ENCODE measurements at places on chromosomes 3 and 15.

DNA sequence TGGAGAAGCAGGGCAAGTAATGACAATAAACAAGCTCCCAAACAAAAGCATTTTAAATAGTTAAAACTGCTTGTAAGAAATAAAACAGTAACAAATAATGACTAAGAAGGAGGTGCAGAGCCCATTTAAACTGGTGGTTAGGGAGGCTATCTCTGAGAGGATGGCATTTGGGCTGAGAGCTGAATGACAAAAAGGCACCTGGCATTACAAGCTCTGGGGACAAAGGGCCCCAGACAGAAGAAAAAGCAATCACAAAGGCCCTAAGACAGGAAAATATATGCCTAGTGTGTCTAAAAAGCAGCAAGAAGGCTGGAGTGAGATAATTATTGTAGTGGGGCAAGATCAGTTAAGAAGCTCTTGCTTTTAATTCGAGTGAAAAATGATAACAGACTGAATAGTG, 9.6 kb downstream of the TMEM39A start:
- DNase-seq = no peak

DNA sequence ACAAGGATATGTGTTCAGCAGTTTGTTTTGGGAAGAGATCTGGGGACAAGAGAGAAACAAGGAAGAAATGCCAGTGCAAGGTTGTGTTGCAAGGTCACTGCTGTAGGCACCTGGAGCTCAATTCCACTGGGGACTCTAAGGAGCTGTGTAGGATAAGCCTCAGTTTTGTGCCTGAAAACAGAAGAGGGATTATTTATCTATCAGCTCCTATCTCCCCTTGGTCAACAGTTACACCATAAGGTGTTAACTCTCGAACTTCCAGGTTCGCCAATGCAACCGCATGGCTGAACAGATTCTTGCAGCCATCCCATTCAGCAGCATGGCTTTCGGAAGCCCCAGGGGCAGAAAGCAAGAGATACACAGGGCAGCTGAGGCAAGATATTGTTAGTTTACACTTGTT, 41.6 kb upstream of the CNOT10 start:
- no peak for DNase-seq

DNA sequence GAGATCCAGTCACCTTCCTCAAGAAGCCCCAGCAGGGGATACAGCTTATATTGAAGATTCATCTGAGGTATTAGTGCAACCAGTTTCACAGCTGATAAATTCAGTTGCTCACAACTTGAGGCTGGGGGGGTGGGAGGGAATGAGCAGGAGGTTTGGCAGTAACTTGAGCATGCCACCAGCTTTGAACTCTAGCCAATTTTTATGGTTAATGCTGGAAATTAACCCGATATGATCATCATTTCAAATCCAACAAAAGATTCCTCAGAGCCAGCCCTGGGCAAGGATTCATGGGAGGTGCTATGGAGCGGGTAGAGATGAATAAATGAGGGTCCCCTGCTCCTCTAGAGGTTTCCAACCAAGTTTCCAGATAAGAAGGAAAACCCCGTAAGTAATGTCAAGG, 73.1 kb upstream of the HES1 start:
- DNase-seq = no peak

DNA sequence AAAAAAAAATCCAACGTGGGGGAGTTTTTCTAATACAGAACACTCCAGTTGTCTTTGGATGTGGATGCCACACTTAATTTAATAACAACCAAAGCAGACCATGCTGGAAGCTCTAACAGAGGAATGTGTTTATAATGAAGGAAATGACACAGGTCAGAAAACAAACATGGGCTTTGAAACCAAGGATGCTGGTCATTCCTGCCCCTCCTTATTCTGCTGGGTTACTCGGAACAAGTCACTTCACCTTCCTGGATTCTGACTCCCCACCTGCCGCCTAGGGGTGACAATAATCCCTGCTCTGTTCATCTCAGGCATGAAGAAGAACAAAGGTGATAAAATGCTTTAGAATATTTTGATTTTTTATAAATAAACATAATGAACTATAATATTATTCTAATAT, 240.9 kb upstream of the ADAMTS9 start:
- DNase-seq = no peak

DNA sequence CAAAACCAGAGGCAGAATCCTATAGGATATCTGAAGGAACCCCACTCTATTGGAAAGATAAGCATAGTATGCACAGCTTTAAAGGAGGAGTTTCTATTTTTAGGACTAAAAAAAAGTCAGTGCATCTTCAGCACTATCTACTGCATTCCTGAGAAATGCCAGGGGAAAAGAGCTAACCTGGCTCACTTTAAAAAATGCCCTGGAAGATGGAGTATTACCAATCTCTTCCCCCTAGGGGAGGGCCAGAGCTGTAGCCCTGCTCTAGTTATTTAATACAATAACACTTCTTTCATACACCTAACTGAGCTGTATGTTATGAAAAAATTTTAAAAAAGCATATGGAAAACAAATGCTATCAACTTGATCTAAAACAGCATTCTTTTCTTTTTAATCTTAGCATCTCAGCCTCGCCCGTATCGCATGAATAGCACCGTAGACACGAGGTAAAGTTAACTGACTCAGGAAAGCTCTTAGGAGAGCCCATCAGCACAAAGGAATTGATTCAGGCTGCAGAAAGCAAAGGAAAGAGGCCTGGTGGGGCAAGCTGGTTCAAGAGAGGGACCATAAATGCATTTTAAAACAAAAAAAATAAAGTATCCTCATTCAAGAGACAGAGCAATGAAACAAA, 50.2 kb downstream of the TGM4 start:
- DNase-seq = no peak

DNA sequence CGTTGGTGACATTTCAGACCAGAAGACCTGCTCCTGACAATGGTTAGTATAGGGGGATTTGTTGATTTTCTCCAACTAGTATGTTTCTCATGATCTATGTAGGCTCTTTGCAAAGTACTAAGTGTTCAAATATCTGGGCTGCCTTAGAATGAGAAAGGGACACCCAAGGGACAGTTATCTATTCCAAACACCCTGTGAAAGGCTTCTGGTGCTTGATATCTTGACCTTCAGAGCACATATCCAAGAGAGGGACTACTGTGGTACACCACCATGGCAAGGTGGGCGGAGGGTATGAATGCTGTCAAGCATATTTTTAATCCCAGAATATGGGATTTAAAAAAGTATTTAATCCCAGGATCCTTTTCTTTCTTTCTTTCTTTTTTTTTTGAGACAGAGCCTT, 1.1 kb downstream of the FANCD2OS start:
- no peak for DNase-seq

DNA sequence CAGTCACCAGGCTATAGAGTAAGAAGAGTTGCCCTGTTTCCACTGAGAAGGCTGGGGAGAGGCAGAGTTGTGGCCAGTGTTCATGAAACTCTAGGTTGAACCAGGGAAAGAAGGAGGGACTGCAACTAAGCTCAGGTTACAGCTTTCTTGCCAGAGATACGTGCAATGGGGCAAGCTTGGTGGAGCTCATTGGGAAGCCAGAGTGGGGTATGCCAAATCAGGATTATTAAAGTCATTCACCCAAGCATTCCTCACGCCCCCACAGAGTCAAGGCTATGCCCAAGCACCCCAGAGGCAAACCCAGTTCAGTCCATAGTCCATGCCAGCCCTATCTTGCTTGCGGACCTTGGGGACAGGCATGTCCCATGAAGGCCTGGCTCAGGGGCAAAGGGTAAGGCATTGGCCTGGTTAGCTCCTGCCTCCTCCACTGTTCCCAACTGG, 17.6 kb downstream of the SLC6A20 start:
- no peak for DNase-seq

DNA sequence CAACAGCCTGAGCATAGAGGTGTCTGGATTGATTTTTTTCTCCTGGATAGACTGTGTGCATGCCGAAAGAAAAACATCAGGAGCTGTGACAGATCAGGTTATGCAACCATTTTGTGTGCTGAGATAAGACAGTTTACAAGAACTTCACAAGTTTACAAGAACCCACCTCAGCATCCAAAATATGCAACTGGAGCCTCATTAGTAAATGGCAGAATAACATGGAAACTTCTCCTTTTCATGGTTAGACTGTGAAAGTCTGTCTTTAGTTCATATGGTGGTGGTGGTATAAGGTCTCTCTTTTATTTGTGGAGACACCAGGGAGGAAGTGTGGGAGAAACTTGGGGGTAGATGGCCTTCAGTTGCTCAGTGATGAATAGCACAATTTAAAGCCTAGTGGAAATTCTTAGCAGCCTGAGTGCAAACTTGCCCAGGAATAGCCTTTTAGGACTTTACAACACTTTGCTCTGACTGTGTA, 3.7 kb upstream of the ZNF609 start:
- DNase-seq = no peak

GRCh38 chr3:108620250-108620649, 30.7 kb downstream of the DZIP3 start:
- DNase-seq = no peak

- no peak for DNase-seq
These were observed 206.6 kb downstream of the SHQ1 start for GRCh38 chr3:72641684-72642083.

GRCh38 chr15:69299451-69299886, 757 bp downstream of the PAQR5 start:
- no peak for DNase-seq

DNA sequence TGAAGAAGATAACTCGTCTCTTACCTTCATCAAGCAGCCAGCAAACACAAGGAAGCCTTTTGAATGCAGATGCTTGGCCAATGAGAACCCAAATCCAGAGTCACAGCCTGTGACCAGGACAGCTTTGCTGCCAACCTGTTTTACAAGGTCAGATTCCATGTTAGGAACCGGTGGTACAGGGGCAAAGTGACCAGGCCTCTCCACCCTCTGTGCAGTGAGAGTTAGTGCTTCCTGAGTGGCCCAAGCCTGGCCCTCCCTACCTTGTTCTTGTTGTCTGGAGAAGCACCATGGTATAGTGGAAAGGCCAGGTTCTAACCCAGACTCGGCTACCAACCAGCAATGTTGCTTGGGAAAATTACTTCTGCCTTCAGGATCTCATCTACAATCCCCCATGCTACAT, 23.4 kb downstream of the BDH1 start:
- no peak for DNase-seq

DNA sequence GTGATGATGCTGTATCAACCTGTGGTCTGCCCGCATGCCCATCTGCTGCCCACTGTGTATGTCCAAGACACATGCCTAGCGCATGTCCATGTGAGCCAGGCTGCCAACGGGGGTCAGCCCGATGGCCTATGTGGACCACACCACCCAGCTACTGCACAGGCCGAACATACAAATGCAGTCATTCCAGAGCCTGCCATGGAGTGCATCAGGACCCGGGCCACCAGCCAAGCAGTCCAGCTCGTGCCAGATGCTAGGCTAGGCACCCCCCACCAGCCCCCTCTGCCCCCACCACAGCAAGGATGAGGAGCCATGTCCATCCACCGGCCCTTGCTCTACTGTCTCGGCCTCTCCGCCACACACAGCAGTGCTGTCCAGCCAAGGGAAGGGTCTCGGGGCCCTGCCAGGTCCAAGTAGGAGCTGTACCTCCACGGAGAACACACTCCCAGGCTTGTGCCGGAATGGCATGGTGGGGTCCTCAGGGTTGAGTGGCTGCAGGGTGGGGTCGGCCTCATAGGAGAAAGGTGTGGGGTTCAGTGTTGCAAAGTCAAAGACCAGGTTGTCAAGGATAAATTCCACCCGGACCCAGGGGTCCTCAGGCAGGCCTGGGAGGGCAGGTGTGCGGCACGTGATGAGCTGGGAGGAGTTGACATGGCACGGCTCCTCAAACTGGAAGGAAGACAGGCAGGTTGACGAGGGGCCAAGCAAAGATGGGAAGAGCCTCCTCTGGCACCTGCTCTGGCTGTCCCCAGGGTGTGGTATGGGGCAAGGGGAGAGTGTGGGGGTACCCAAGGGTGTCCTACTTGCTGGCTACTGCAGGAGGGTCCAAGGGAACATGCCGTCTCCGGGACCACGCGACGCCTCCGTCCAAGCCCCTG, 15.3 kb downstream of the PLXNB1 start:
- no peak for DNase-seq

- no peak for DNase-seq
These were observed 7.8 kb upstream of the GPR171 start for GRCh38 chr3:151210676-151211381.

GRCh38 chr3:24012589-24013269, 67.6 kb downstream of the NR1D2 start:
- no peak for DNase-seq

DNA sequence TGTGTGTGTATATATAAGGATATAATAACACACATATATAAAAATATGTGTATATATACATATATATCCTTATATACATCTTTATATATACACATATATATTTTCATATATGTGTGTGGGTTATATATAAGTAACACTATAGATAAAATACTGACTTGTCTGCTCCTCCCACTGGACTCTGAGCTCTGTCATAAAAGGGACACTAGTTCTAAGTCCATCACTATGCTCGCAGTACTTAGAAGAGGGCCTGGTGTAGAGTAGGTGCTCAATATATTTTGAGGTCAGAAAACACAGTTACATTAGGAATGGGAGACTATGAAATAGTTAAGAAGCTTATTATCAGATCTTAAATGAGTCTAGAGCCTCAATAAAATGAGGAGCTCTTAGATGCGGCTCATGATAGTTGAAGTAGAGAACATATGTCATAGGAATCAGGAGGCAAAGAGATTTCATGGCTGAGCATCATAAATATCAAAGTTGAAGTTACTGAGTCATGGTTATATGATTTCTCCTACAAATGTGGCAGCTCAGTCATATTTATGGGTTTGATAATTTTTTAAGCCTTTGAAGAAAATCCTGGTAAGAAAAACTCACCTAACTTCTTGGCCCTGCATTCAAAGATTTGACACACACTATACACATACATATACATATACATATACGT, 371.2 kb upstream of the THBS1 start:
- no peak for DNase-seq

DNA sequence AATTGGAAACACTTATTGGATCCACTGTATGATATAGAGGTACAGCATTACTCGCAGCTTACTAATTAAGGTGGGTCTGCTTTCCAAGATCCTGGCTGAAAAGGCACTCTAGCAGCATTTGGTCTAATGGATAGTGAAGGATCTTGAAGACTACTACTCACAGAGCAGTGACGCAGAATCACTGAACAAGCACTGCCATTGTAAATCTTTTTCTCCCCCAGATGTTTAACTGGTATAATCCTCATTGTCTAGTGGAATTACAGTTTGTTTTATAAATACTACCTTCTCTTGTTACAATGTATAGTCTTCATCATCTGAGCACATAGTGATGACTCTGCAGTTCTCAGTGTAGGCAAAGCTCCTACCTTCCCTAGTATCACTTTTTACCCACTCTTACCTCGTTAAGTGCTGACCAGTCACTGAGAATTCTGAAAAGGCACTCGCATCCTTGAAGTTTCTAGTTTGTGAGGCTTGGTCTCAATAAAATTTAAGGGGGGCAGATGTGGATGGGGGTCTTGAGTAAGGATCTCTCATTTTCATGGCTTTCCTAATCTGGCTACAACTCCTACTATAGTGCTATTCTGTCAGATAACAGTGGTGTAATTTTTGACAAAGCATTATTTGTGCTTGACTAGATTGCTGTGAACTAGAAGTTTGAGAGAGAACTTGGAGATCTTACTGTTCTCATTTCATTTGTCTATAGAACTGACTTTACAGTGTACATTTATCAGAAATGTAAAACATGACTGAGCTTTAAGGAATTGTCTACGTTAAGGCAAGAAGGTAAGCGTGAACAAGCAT, 23.2 kb downstream of the MAPK6 start:
- DNase-seq = no peak

Data from T-helper 22 cell (primary cell).